ENCODE measurements at places on chromosomes 5 and 9.

DNA sequence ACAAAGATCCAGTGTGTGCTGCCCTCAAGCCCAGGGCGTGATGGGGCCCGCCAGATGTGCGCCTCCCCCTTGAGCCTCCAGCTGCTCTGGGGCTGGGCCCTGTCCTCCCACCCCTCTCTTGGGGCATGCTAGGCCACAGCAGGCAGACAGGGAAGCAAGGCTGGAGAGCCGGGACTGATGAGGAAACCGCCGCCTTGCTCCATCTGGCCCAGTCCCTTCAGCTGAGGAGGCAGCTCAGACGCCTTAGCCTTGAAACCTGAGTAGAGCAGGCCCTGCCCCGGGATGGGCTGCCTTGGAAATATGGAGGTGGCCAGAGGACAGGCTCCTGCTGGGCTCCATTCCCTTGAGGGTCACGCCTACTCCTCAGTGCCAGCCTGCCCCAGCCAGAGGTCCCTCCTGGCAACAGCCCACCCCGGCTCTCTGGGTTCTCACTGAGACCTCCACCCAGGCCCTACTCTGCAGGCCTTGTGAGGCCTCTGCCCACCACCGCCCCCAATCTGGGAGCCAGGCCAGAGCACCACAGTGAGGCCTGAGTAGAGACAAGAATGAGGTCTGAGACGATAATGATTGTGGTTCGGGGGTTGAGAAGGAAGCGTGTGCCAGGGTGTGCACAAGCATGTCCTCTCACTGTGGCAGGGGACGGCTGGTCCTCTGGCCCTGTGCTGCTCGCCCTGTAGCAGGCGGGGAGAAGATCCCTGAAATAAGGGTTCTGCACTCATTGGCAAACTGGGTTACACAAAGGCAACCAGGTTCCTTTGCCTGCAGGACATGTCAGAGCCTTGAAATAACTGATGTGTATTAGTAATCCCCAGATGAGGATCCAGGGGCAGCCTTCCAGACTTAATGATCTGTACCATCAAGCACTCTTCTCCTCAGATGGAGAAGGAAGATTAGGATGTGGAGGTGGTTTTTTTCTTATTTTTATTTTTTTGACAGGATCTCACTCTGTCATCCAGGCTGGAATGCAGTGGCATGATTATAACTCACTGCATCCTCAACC lies 30.9 kb downstream of the CXXC5 start:
- H3K4me3 ChIP-seq: no peak overlapping the region
- no peaks in the 10 kb centered on the region for H3K4me1 ChIP-seq
- no peaks in the 10 kb centered on the region for H3K36me3 ChIP-seq
- H3K27ac ChIP-seq: no peak overlapping the region

GRCh38 chr5:54326662-54327270 lies 16.4 kb upstream of the ARL15 start:
- no peak for DNase-seq
- no peak overlapping the region for H3K4me3 ChIP-seq
- no peak overlapping the region for H3K27ac ChIP-seq
- no peaks in the 10 kb centered on the region for H3K36me3 ChIP-seq

GRCh38 chr5:72154076-72154756 lies 46.9 kb downstream of the MAP1B start:
- H3K4me3 ChIP-seq: no peak overlapping the region
- H3K27me3 ChIP-seq: peaks cover 11% of the 10 kb centered on the region
- H3K4me1 ChIP-seq: peaks cover 4% of the 10 kb centered on the region
- no peak for DNase-seq
- H3K27ac ChIP-seq: no peak overlapping the region

- H3K27ac ChIP-seq: no peak overlapping the region
- H3K27me3 ChIP-seq: peaks cover 15% of the 10 kb centered on the region
- peaks cover 48% of the 10 kb centered on the region for H3K4me1 ChIP-seq
- H3K36me3 ChIP-seq: peaks cover 2% of the 10 kb centered on the region
- H3K4me3 ChIP-seq: no peak overlapping the region
- no peak for DNase-seq
These were observed 3.2 kb downstream of the NEK6 start for GRCh38 chr9:124260769-124261603.

GRCh38 chr9:19140259-19140658 lies 13.0 kb upstream of the PLIN2 start:
- no peaks in the 10 kb centered on the region for H3K27me3 ChIP-seq
- peaks cover 3% of the 10 kb centered on the region for H3K4me1 ChIP-seq
- H3K27ac ChIP-seq: no peak overlapping the region
- no peaks in the 10 kb centered on the region for H3K36me3 ChIP-seq
